ENCODE measurements at places on chromosomes 3 and 15. TPM values are rescaled to one million over a fixed set of nuclear protein-coding genes. Genes with fewer than 3 reads are reported as not detected.

Gene SLC24A5
- not detected for total RNA-seq

Gene UBE2Q2
- total RNA-seq, result 78.9 TPM

Gene WDR93
- total RNA-seq, result 0.31 TPM

Gene ERICH6
- not detected for total RNA-seq

Gene TMC3
- total RNA-seq, result 0.47 TPM

Gene JMJD7
- total RNA-seq, result 3.0 TPM

Gene PTX3
- 10.9 TPM for total RNA-seq

Gene IGF2BP2
- 27.0 TPM for total RNA-seq

Gene CPN2
- total RNA-seq, result not detected

Gene FRMD4B
- 54.6 TPM for total RNA-seq

Gene CCDC39
- total RNA-seq, result 0.62 TPM

Gene GABRB3
- 124 TPM for total RNA-seq

Gene SYNPR
- total RNA-seq, result 56.5 TPM

Gene CLSTN2
- 10.3 TPM for total RNA-seq

Data from occipital lobe (tissue), 3 donors.